ENCODE measurements at places on chromosomes 2 and 18.

GRCh38 chr2:213733893-213734292 lies 449.6 kb downstream of the SPAG16 start:
- DNase-seq: peak; percentile 56

GRCh38 chr2:160489111-160489510 lies 4.5 kb downstream of the RBMS1 start:
- DNase-seq: no peak

GRCh38 chr2:162282765-162283425 lies 35.6 kb downstream of the IFIH1 start:
- DNase-seq: no peak

- DNase-seq: no peak
Measured at GRCh38 chr2:117952228-117952627, 61.6 kb downstream of the CCDC93 start.

DNA sequence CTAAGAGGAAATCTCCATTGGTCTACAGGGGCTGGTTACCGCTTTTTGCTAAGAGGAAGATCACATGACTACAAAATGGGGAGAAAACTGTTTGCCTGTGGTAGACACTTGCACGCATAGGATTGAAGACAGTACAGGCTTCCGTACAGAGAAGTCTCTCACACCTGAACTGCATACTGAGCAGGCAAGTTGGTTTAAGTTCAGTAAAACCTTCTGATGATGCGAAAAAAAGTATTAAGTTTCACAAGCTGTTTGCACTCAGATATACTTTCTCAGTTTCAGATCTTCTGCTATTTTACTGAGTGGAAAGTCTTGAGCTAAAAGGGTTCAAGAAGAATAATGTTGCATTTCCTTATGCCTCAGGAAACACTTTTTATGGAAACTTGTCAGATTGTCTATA lies 292.2 kb upstream of the MC4R start:
- DNase-seq: no peak

- DNase-seq: no peak
Measured at GRCh38 chr2:156490466-156490840, 54.3 kb downstream of the GPD2 start.

GRCh38 chr2:38190542-38191218 lies 114.7 kb upstream of the CYP1B1 start:
- DNase-seq: no peak

- DNase-seq: no peak
Measured at GRCh38 chr2:1141079-1141478, 190.4 kb downstream of the SNTG2 start.

DNA sequence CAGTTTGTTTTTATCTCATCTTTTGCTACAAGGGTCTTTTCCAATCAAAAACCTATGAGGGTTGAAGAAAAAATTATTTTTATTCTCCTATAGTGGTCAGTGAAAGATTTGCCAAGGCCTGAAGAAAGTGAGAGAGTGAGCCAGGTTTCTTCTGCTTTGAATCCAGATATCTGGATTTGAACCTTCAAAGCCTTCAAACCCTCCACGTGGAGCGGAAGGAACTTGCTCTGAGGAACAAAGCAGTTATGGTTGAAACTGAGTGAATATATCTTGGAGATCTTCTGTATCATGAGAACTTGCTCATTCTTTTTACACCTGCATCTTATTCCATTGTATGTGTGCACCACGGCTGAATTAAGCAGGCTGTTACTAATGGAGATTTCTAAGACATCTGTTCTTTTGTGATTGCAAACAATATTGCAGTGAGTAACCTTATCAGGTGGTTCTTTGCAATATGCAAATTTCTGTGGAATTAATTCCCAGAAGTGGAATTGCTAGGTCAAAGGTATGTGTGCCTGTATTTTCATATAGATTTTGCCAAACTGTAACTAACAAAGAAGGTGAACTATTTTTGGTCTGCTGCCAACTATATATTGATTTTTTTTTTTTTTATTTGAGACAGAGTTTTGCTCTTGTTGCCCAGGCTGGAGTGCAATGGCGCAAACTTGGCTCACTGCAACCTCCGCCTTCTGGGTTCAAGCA lies 147.9 kb downstream of the B3GNT2 start:
- DNase-seq: no peak

DNA sequence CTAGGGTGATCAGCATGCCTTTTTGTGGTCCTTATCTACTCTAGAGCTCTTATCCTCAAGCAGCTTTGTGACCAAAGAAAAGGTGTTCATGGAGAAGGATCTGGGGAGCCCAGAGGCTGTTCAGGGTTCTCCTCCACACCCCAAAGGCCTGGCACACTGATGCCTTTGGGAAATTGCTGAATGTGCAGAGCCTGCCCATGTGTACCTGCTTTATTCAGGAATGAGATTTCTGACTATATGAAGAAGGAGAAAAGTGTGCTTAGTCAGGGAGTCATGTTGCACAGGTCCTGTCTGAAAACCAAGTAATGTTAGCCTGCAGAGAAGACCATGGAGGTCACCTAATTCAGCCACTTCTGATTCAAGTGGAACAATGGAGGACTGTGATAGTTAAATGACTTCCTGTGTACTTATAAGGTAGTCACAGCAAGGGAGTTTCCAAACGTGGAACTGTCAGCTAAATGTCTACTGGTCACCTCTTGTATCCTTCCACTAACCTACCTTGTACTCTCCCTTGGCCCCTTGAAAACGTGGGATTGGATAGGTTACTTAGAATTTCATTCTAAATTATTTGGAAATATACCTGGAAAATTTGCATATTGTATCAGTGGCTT lies 81.3 kb downstream of the LIMS1 start:
- DNase-seq: no peak

DNA sequence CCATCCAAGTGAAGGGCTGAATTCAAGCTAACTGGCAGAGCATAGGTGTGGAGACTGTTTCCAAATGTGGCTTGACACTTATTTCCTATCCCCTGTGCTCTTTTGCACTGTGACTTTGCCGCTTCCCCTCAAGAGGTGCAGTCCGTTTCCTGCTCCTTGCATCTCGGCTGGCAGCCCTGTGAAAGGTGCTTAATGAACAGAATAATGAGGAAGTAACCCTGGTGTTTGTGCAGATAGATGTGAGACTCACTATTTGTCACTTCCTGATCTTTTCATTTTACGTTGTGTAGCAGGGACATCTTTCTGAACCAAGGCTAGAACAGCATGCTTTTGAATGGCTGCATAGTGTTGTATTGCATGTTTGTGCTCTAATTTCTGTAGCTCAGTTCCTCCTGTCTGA lies 60.8 kb downstream of the CEP192 start:
- peak; percentile 34 for DNase-seq

DNA sequence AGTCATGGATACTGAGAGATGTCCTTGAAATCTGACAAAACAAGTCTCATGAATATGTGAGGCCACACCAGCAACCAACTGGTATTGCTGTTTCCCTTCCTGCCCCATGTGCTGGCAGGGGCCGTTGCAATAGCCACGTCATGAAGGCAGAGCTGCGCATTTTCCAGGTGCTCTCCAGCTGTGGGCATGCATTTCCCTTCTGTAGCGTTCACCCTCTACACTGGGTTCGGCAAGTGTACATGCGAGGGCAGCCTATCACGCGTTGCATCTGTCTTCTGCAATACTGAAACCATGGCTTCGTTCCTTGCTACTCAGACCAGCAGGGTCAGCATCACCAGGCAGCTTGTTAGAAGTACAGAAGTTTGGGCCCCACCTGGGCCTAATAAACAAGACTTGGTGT lies 17.4 kb downstream of the ARL4C start:
- DNase-seq: no peak

DNA sequence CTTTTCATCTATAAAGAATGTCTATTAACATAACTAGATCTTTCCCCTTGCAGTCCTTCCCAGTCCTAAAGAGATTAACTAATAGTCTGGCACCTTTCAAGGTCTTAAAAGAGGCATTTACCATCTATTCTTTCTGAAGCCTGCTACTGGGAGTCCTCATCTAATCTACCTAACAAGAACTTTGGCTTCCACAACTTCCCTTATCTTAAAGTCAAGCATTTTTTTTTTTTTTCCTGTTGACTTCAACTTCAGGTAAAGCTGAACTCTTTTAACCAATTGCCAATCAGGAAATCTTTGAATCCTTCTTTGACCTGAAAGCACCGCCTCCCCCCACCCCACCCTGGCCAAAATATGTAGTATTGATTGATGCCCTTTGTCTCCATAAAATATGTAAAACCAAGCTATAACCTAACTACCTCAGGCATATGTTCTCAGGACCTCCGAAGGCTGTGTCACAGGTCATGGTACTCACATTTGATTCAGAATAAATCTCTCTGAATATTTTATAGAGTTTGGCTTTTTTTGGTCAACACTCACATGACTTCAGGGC lies 168.6 kb downstream of the PTPRM start:
- no peak for DNase-seq

DNA sequence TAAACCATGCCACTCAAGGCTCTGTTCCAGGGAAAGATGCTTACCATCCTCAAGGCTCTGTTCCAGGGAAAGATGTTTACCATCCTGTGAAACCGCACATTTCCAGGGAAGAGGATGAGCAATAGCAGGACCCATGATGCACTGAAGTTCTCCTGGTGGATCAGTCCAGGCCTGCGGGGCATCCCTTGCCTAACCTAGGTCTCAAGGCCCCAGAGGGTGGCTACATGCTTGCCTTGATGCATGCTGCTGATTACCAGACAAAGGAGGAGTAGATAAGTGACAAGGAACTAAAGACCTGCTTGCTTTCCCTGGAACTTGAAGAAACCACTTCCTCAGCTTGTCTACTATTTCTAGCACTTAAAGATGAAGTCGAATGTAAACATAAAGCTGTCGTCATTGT lies 111.0 kb upstream of the LINC00305 start:
- no peak for DNase-seq

DNA sequence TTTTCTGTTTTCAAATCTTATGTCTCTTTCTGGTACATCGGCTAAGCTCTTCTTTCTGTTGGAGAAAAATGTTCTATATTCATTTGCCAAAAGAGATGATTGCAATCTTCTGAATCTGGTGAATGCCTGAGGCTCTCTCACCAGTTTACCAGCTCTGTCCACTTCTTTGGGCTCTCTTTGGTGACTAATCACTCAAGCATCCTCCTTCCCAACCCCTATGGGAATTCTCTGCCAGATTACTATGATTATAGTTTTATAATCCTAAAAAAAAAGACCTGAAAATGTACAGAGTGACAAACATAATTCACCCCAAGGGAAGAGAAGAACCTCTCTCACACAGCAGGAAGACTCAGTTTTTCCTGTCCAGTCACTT lies 187.3 kb downstream of the CAMKMT start:
- DNase-seq: no peak

DNA sequence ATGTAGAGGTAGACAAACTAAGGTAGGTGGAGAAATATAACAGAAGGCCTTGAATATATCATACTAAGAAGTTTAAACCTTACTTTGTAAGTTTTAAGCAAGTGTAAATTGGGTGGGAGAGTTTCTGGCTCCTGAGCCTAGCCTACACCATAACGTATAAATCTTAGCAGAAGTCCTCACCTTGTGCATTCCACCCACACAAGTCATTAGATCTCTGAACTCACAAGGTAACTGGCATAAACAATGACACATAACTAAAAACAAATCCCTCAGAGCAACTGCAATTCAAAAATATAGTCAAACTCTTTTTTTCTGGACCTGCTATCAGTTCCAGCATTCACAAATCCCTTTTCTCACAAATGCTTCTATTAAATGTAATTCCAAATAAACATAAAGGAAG lies 9.4 kb downstream of the REV1 start:
- DNase-seq: peak; percentile 34
